ENCODE measurements at places on chromosomes 6 and 20. TPM values are rescaled to one million over a fixed set of nuclear protein-coding genes. Genes with fewer than 3 reads are reported as not detected.

The SAMD3 gene
- total RNA-seq: 1.2 TPM

GRCh38 chr6:43758617-43759050, 11.4 kb upstream of the VEGFA start:
- H3K36me3 ChIP-seq: no peaks in the 10 kb centered on the region
- H3K4me1 ChIP-seq: peaks cover 21% of the 10 kb centered on the region
- H3K4me3 ChIP-seq: no peak overlapping the region
- no peak overlapping the region for H3K27ac ChIP-seq
- H3K27me3 ChIP-seq: no peaks in the 10 kb centered on the region

The ENPP3 gene
- total RNA-seq: 0.48 TPM

DNA sequence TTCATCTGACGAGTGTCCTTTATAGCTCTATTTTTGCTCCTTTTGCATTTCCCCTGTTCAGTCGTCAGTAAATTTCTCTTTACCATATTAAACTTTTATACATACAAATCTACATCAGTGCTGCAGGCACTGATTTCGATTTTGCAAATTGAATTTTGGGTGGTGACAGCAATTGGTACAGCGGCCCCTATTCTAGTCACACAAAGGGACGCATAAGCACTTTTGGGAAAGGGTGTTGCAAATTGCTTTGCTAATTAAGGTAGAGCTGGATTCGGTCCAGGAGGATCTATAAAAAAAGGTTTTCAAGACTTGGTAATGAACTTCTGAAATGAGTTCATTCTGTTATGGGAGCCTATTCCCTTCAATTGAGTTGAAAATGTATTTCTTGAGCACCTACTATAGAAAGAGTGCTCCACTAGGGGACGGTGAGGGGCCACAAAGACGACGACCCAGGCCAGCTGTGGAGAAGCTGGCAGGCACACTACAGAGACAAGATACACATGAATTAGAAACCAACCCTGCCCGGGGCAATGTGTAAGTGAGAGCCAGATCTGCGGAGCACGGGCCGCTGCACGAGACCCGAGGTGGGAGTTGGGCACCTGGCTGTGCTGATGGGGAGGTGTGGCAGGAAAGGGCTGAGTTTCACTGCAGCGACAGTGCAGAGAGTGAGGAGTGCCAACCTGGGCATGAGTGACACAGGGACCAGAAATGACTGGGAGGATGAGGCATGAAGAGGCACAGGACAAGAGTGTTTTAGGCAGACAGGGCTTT, 5.4 kb downstream of the UQCC2 start:
- no peak overlapping the region for H3K4me3 ChIP-seq
- DNase-seq: no peak
- peaks cover 42% of the 10 kb centered on the region for H3K4me1 ChIP-seq
- no peaks in the 10 kb centered on the region for H3K27me3 ChIP-seq

GRCh38 chr20:42173440-42173839, 555.3 kb upstream of the CHD6 start:
- DNase-seq: no peak
- H3K27ac ChIP-seq: no peak overlapping the region
- no peak overlapping the region for H3K4me3 ChIP-seq
- no peaks in the 10 kb centered on the region for H3K4me1 ChIP-seq

- no peaks in the 10 kb centered on the region for H3K36me3 ChIP-seq
- H3K27me3 ChIP-seq: no peaks in the 10 kb centered on the region
- DNase-seq: no peak
- H3K4me3 ChIP-seq: no peak overlapping the region
These were observed 204.5 kb downstream of the ERMARD start for GRCh38 chr6:169955731-169956437.

DNA sequence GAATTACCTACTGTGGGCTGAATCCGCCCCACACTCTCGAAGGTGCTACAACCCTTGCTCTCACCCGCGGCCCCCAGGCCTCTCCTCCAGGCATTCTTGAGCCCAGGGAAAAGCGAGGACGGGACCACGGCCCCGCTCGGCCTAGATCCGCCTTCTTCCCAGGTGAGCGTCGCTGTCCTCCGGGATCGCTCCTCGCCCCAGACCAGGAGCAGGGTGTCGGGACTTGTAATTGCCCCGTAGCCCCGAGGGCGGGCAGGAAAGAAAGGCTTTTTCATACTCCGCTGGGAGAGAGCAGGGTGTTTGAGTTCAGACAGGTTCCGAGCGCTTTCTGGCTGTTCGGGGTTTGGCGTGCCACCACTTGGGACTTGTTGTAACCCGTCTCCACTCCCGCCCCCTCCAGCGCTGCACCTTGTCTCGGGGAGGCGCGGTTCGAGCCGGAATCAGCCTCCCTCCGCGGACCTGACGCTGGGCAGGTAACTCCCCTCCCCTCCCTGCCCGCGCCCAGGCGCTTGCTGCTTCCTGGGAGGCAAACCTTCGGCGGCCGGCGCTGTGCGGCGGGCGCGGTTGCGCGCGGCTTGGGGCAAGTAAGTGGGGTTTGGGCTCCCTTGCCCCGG, at the start of gene FAM83B:
Gene FAM83B, plus strand, starts transcription at position 529 of the 614 bp plus-strand sequence. CDS start 23,476 bp downstream, outside the sequence.
- peaks cover 20% of the 10 kb centered on the region for H3K4me1 ChIP-seq
- DNase-seq: peak; percentile 82
- H3K27me3 ChIP-seq: peaks cover 26% of the 10 kb centered on the region
- peak within 1 kb of the TSS; percentile 94 for H3K4me3 ChIP-seq
- peak within 1 kb of the TSS; percentile 59 for H3K27ac ChIP-seq

The TRERF1 gene
- total RNA-seq: 23.9 TPM

Data from WTC11 (cell line).